ENCODE measurements at places on chromosomes 7 and 10. TPM values are rescaled to one million over a fixed set of nuclear protein-coding genes. Genes with fewer than 3 reads are reported as not detected.

- no peak for DNase-seq
- no peaks in the 10 kb centered on the region for H3K36me3 ChIP-seq
- no peak overlapping the region for H3K27ac ChIP-seq
- H3K27me3 ChIP-seq, result no peaks in the 10 kb centered on the region
These were observed 74.2 kb downstream of the GALNT17 start for GRCh38 chr7:71206184-71206583.

Gene AIFM2
- 7.1 TPM for total RNA-seq

DNA sequence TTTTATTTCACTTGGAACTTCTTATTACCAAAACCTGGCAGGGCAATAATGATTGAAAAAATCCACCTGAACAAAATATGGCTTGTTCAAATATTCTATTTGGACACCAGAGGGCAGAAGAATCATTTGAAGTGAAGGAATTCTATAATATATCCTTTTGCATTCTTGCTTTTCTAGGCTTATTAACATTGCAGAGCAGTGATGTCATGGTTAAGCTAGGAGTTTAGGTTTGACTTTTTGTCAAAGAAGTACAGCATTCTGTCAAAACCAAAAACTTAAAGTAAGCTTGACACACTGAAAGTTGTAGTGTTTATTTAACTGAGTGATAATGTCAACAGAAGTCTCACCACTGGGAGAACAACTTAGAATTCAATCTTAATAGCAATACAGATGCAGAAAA lies 156.0 kb downstream of the SEMA3D start:
- H3K27ac ChIP-seq, result no peak overlapping the region
- no peak for DNase-seq
- H3K27me3 ChIP-seq, result no peaks in the 10 kb centered on the region
- no peaks in the 10 kb centered on the region for H3K4me1 ChIP-seq

GRCh38 chr10:31683682-31684081 lies 244.9 kb downstream of the ARHGAP12 start:
- H3K27ac ChIP-seq, result no peak overlapping the region
- H3K36me3 ChIP-seq, result no peaks in the 10 kb centered on the region
- no peak overlapping the region for H3K4me3 ChIP-seq
- H3K27me3 ChIP-seq, result no peaks in the 10 kb centered on the region
- no peaks in the 10 kb centered on the region for H3K4me1 ChIP-seq

DNA sequence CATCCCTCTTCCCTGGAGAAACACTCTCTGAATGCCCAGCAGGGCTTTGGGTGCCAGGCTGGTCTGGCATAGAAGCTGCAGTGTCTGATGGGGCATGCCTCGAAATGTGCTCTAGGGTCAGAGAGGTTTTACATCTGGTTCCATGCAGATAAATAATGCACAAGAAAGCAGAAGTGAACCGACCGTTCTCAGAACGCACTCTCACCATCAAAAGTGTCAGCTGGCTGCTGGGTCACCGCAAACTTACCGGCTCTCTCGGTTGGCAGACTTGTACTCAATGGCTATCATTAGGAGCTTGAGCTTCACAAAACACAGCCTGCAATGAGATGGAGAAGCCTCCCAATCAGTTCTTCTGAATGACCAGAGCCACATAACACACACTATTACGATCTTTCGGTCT lies 610.0 kb downstream of the KCNMA1 start:
- H3K36me3 ChIP-seq, result no peaks in the 10 kb centered on the region
- no peak for DNase-seq
- H3K27me3 ChIP-seq, result no peaks in the 10 kb centered on the region
- H3K27ac ChIP-seq, result no peak overlapping the region

Gene SLF2
- 150 TPM for total RNA-seq

- no peaks in the 10 kb centered on the region for H3K4me1 ChIP-seq
- no peaks in the 10 kb centered on the region for H3K27me3 ChIP-seq
These were observed 500.4 kb downstream of the GFRA1 start for GRCh38 chr10:115772606-115773005.

Gene CH25H
- total RNA-seq, result not detected

DNA sequence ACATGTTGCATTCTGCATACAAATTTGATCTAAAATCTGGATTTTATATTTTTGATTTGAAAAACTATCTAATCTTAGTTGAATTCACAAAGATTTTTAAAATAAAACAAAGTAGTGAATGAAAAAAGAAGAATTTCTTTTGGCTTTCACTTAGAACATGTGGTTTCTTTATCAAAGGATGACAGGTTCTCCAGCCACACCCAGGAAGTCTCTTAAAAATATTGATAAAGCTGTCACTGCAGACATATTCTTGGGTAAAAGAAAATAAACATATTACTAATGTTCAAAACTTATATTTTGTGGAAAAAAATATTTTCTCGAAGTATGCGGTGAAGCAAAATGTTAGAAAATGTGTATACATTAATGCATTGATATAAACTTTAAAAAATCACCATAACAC lies 44.3 kb downstream of the ARL4A start:
- no peak overlapping the region for H3K4me3 ChIP-seq
- no peak overlapping the region for H3K27ac ChIP-seq
- DNase-seq, result no peak
- no peaks in the 10 kb centered on the region for H3K4me1 ChIP-seq
- no peaks in the 10 kb centered on the region for H3K36me3 ChIP-seq

DNA sequence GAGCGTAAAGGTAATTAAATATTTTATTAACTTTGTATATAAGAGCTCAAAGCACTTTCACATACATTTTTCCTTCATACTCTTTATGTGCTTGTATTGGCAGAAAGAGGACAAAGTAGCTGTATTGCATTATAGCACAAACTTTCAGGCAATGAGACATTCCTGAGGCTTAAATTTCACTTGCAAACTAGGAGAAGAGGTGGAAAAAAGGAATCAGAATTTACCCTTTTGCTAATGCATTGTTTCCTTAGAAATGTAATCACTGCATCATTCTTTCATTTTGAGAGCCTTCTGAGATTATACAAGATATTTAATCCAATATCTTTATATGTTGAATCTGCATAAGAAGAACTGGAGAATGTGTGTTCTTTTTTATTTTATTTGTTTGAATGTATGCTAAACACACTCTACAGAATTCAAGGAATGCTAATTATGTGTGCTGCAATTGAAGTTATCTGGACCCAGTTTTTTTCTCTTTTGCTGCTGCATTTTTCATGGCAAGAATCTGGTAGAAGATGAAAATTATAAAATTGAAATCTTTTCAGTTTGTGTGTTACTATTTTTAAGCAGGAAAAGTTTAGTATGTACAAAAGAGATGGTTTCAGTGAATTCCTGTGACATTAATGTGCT lies 185.1 kb downstream of the NXPH1 start:
- H3K27ac ChIP-seq, result no peak overlapping the region
- no peaks in the 10 kb centered on the region for H3K27me3 ChIP-seq
- no peak overlapping the region for H3K4me3 ChIP-seq
- DNase-seq, result no peak

DNA sequence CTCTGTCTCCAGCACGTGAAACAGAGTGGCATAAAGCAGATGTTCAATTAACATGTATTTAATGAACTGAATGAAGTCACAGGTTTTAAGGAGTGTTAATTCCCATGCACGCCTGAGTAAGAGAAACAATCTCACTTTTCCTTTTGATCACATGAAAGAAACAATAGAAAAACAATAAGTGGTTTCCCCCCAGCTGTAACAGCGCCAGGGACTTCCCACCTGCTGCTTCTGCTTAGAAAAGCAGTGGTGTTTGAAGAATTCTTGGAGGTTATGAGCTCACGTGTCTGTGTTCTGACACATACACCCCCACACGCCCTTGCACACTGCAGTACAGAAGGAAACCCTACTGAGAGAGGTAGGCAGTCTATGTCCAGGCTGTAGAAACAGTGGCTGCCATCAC lies 51.3 kb upstream of the FRMD4A start:
- no peaks in the 10 kb centered on the region for H3K27me3 ChIP-seq
- no peak overlapping the region for H3K4me3 ChIP-seq
- H3K27ac ChIP-seq, result no peak overlapping the region
- DNase-seq, result no peak
- H3K36me3 ChIP-seq, result no peaks in the 10 kb centered on the region

DNA sequence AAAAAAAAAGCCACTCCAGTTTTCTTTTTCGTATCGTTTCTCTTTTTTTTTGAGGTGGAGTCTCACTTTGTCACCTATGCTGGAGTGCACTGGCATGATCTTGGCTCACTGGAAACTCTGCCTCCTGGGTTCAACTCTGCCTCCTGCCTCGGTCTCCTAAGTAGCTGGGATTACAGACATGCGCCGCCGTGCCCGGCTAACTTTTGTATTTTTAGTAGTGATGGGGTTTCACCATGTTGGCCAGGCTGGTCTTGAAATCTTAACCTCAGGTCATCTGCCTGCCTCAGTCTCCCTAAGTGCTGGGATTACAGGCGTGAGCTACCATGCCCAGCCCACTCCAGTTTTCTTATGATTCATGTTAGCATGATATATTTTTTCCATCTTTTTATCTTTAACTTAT lies 92.7 kb downstream of the ANKRD61 start:
- no peak overlapping the region for H3K27ac ChIP-seq
- no peak for DNase-seq
- no peak overlapping the region for H3K4me3 ChIP-seq

GRCh38 chr10:129905553-129905952 lies 58.5 kb downstream of the EBF3 start:
- DNase-seq, result no peak
- no peak overlapping the region for H3K27ac ChIP-seq
- no peaks in the 10 kb centered on the region for H3K36me3 ChIP-seq
- H3K4me3 ChIP-seq, result no peak overlapping the region
- no peaks in the 10 kb centered on the region for H3K27me3 ChIP-seq

DNA sequence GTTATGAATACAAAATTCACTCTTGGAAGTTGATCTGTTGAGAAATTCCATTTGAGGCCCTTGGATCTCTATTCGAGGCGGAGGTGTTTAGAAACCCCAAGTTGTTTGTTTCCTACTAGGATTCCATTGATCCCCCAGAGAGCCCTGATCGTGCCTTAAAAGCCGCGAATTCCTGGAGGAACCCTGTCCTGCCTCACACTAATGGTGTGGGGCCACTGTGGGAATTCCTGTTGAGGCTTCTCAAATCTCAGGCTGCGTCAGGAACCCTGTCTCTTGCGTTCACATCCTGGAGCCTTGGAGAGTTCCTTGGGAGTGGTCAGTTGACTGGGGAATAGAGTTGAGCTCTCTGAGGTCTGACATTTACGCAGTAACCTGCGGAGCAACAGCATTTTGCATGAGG lies 1.2 kb downstream of the CFAP69 start:
- H3K36me3 ChIP-seq, result no peaks in the 10 kb centered on the region
- DNase-seq, result no peak
- H3K27me3 ChIP-seq, result no peaks in the 10 kb centered on the region
- H3K4me3 ChIP-seq, result peak overlapping the region; percentile 97
- no peak overlapping the region for H3K27ac ChIP-seq
- H3K4me1 ChIP-seq, result peaks cover 4% of the 10 kb centered on the region

Measured in testis (tissue), 5 donors.